Glutamatergic neuron (in vitro differentiated cells): ENCODE measurements at places on chromosomes 16 and 17. TPM values are rescaled to one million over a fixed set of nuclear protein-coding genes. Genes with fewer than 3 reads are reported as not detected.
A peak's percentile ranks its signal among the peaks of the same experiment; 100 is the strongest.

PTX4 gene
- 2.2 TPM for total RNA-seq

DNA sequence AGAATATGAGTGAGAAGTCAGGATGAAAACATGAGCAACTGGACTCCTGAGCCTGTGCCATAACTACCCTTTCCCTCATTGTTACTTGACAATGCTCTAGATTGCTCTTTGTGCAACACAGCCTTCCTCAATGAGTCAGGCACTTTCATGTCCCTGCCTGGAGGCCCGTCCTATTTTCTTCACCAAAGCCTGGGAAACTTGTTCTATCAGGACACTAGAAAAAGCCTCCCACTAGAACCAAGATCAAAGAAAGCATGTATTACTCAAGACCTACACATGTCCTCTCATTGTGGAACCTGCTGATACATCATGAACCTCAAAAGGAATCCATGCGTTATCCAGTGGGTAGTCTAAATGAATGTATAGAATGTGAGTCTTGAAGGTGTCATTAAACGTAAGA lies 624.5 kb downstream of the TOX3 start:
- DNase-seq, result no peak

AIPL1 gene
- 0.76 TPM for total RNA-seq

DNA sequence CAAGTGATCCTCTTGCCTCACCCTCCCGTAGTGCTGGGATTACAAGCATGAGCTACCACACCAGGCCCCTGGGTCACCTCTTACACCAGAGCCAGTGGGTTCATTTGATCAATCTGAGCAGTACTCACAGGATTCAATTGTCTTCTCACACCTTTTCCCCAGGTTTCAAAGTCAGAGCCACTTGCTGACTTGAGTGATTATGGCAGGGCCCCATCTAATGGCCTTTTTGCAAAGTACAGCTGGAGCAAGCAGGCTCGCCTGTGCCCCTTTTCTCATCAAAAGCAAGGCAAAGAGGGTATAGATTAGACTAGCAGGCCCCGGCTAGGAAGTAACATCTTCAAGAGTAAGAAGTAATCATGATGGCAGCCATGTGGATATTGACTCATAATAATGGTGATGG lies 114.8 kb upstream of the NOL11 start:
- DNase-seq, result peak; percentile 32

TBC1D26 gene
- total RNA-seq, result 2.4 TPM
